Activated T-helper 1 cell treated with anti-CD3 and anti-CD28 coated beads, Interleukin-12 subunit alpha, Interleukin-12 subunit beta, Interleukin-2, Interleukin-4 antibody, amounts not matched to agents 30 ng/mL and 10 ng/mL and 1 ng/mL, durations not matched to agents 14 hours and 24 hours and 36 hours (primary cell): ENCODE measurements at places on chromosomes 16 and 17.

GRCh38 chr16:31537362-31538242 is 9.9 kb downstream of the AHSP start:
- peaks cover 20% of the 10 kb centered on the region for H3K27me3 ChIP-seq
- H3K4me1 ChIP-seq, result no peaks in the 10 kb centered on the region
- no peak for DNase-seq
- no peak overlapping the region for H3K27ac ChIP-seq

- DNase-seq, result no peak
- peaks cover 2% of the 10 kb centered on the region for H3K27me3 ChIP-seq
- no peaks in the 10 kb centered on the region for H3K4me1 ChIP-seq
- no peaks in the 10 kb centered on the region for H3K36me3 ChIP-seq
- no peak overlapping the region for H3K4me3 ChIP-seq
These were observed 247.5 kb downstream of the CDH13 start for GRCh38 chr16:82874271-82874670.

GRCh38 chr16:76906552-76906951 is 284.4 kb upstream of the MON1B start:
- no peaks in the 10 kb centered on the region for H3K4me1 ChIP-seq
- H3K27ac ChIP-seq, result no peak overlapping the region
- DNase-seq, result no peak
- H3K36me3 ChIP-seq, result no peaks in the 10 kb centered on the region
- no peaks in the 10 kb centered on the region for H3K27me3 ChIP-seq
- H3K4me3 ChIP-seq, result no peak overlapping the region

DNA sequence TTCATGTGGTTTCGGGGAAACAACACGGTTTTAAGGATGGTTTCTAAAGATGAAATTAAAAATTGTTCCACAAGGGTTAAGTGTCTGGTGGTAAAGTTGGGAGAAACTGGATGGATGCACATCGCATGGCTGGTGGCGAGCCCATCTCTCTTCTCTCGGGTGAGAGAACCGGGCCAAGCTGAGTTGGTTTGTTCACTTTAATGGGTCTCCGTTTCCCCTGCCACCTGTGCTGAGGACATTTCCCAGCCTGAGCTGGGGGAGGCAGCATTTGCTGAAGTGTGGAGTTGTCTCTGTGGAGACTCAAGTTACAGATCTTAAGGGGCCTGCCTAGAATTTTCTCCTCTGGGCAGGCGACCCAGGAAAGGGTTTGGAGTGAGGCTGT is 7.9 kb downstream of the FUS start:
- peaks cover 90% of the 10 kb centered on the region for H3K36me3 ChIP-seq
- H3K4me1 ChIP-seq, result peaks cover 92% of the 10 kb centered on the region
- H3K27ac ChIP-seq, result no peak overlapping the region
- H3K4me3 ChIP-seq, result no peak overlapping the region
- DNase-seq, result no peak

DNA sequence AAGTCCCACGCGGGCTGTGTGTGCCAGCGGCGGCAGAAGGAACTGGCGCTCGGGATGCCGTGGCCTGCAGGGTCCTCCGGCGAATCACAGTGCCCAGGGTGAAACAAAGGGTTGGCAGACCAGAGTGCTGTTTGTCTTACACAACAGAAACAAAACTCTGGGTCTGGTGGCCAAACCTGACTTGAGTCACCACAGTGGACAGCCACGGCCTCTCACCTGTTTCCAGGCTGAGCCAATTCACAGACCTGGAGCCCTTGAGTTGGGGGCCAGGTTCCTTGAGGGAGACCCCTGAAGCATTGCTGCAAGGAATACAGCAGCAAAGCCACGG is 2.1 kb upstream of the CHMP6 start:
- no peaks in the 10 kb centered on the region for H3K36me3 ChIP-seq
- H3K4me3 ChIP-seq, result peak overlapping the region; percentile 83
- no peak overlapping the region for H3K27ac ChIP-seq

GRCh38 chr16:89911375-89911774 is 7.3 kb upstream of the MC1R start:
- no peak for DNase-seq
- H3K36me3 ChIP-seq, result peaks cover 41% of the 10 kb centered on the region
- H3K4me3 ChIP-seq, result no peak overlapping the region
- no peak overlapping the region for H3K27ac ChIP-seq
- H3K4me1 ChIP-seq, result no peaks in the 10 kb centered on the region
- no peaks in the 10 kb centered on the region for H3K27me3 ChIP-seq

DNA sequence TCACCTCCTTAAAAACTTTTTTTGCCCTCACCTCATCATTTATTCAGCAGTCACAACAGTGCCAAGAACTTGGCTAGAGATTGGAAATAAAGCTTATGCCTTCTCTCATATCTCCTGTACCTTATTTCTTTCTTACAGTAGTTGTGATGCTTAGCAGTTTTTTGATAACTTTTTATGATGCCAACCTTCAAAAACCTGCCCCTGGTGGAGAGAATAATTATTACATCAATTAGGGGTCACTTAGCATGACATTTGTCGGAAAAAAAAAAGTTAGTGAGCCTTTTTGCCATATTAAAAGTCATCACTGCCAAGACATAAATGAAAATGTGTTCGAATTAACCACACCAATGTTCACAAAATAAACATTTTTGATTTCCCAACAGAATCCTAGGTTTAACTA is 296.6 kb downstream of the WWOX start:
- no peaks in the 10 kb centered on the region for H3K4me1 ChIP-seq
- no peak for DNase-seq
- no peak overlapping the region for H3K4me3 ChIP-seq
- no peaks in the 10 kb centered on the region for H3K36me3 ChIP-seq

DNA sequence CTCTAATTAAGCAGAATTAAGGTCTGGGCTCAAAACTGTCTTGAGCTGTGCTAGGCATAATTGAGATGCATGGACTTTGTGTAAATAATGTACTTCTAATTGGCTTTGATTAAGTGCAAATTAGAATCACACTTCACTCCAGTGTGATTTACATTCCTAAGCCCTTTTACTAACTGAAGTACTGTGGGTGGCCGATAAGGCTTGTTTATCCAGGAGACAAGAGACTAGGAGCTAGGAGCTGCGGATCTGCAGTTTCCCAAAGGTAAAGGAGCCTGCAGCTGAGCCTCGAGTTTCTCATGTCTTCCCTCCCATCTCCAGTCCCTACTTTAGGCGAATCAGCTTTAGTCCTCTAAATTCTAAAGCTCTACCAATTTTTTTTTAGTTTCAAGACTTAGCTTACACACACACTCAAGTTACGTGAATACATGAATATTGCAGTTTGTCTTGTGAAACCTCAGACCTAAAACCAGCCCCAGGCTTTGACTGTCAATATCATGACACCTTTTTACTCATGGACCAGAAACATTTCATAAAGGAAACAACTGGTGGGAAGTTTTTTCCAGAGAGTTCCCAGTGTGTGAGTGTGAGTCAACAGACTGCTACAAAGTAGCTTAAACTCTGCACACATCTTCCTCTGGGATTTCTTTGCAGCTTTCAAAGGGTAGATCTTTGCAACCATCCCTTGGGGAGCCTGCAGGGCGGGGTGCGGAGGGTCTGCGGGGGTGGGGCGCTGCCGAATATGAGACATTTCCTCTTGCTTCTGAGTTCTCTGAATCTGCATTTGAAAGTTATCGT is 113.9 kb upstream of the TBX2 start:
- H3K27ac ChIP-seq, result peak overlapping the region; percentile 51
- peaks cover 2% of the 10 kb centered on the region for H3K36me3 ChIP-seq
- H3K4me1 ChIP-seq, result peaks cover 32% of the 10 kb centered on the region
- H3K27me3 ChIP-seq, result no peaks in the 10 kb centered on the region

- no peaks in the 10 kb centered on the region for H3K4me1 ChIP-seq
- no peak overlapping the region for H3K4me3 ChIP-seq
- no peaks in the 10 kb centered on the region for H3K27me3 ChIP-seq
- no peak for DNase-seq
These were observed 5.1 kb upstream of the CPSF4L start for GRCh38 chr17:73266796-73267195.

GRCh38 chr16:10655415-10655977 is 39.2 kb downstream of the TEKT5 start:
- H3K4me1 ChIP-seq, result no peaks in the 10 kb centered on the region
- H3K4me3 ChIP-seq, result no peak overlapping the region
- DNase-seq, result no peak
- H3K27ac ChIP-seq, result no peak overlapping the region
- H3K27me3 ChIP-seq, result no peaks in the 10 kb centered on the region
- no peaks in the 10 kb centered on the region for H3K36me3 ChIP-seq

DNA sequence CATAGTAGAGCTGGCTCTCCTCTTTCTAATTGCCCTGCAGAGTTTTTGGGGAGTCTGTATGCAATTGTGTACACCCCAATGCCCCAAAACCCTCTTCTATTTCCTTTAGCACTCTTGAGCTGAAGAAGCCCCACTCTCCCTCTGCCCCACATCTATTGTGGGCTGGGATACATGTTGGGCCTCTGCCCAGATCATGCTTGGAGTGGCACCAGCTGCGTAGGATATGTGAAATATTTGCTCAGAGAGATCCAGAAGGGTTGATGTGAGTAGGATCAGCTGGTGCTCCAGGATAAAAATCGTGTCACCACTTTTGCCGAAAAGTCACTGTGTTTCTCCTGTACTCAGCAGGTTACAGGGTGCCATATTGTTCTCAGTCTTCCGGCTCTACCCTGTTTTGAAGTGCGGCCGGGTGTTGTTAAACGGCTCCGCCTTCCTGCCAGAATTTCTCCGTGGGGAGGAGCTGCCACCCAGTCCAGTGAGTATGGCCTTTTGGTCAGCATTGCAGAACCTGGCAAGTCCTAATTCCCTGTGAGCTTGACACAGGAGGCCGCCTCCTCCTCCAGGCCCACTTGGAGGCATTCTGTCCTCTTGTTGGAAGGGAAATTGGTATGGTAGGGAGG is 664.5 kb downstream of the WWOX start:
- peaks cover 12% of the 10 kb centered on the region for H3K4me1 ChIP-seq
- no peaks in the 10 kb centered on the region for H3K36me3 ChIP-seq
- DNase-seq, result no peak
- no peak overlapping the region for H3K4me3 ChIP-seq
- no peak overlapping the region for H3K27ac ChIP-seq
- peaks cover 2% of the 10 kb centered on the region for H3K27me3 ChIP-seq

DNA sequence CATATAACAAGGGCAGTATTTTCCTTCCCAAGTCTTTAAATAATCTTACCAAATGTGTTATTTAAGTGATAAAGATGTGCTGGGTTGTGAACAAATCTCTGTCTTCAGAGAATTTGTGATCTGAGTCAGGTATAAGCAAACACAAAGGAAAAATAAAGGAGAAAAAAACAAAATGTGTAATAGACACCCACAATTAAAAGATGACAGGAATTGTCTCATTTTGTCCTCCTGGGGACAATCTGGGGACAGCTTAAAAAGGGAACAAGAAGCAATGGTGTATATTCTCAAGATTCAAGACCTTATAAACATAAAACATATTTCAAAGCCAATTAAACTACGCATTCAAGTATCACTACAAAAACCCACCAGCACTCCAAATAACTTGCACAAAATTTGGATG is 107.2 kb downstream of the TRIM37 start:
- H3K4me3 ChIP-seq, result no peak overlapping the region
- no peak overlapping the region for H3K27ac ChIP-seq
- H3K4me1 ChIP-seq, result peaks cover 16% of the 10 kb centered on the region
- no peak for DNase-seq
- H3K27me3 ChIP-seq, result no peaks in the 10 kb centered on the region

- H3K4me1 ChIP-seq, result peaks cover 67% of the 10 kb centered on the region
- peaks cover 30% of the 10 kb centered on the region for H3K36me3 ChIP-seq
- H3K27ac ChIP-seq, result peak overlapping the region; percentile 55
- no peak for DNase-seq
- no peaks in the 10 kb centered on the region for H3K27me3 ChIP-seq
These were observed 10.0 kb downstream of the FAM117A start for GRCh38 chr17:49753959-49754391.

- no peak overlapping the region for H3K27ac ChIP-seq
- H3K4me1 ChIP-seq, result peaks cover 5% of the 10 kb centered on the region
- no peaks in the 10 kb centered on the region for H3K27me3 ChIP-seq
- H3K36me3 ChIP-seq, result peaks cover 12% of the 10 kb centered on the region
These were observed 946 bp downstream of the STUB1 start for GRCh38 chr16:680967-681745.

GRCh38 chr16:79564671-79565107 is 35.8 kb downstream of the MAF start:
- peaks cover 8% of the 10 kb centered on the region for H3K27me3 ChIP-seq
- H3K4me3 ChIP-seq, result no peak overlapping the region
- H3K4me1 ChIP-seq, result no peaks in the 10 kb centered on the region

DNA sequence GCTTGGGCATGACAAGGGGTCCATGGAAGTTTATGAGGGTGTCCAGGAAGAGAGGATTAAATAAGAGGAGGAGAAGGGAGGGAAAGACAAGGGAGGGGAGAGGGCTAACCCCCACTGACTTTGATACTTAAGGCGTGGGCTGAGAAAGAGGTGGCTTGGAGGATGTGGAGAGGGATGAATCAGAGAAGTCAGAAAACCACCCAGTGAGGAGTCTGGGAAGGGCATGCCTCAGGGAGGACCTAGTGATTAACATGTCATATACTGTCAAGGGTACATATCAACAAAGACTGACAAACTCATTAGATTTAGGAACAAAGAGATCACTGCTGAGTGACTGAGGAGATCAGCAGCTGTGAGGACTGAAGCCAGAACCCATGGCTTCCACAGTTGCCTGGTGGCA is 145.4 kb downstream of the IRX5 start:
- no peak overlapping the region for H3K27ac ChIP-seq
- H3K4me3 ChIP-seq, result no peak overlapping the region
- DNase-seq, result no peak
- H3K36me3 ChIP-seq, result no peaks in the 10 kb centered on the region
- no peaks in the 10 kb centered on the region for H3K4me1 ChIP-seq

DNA sequence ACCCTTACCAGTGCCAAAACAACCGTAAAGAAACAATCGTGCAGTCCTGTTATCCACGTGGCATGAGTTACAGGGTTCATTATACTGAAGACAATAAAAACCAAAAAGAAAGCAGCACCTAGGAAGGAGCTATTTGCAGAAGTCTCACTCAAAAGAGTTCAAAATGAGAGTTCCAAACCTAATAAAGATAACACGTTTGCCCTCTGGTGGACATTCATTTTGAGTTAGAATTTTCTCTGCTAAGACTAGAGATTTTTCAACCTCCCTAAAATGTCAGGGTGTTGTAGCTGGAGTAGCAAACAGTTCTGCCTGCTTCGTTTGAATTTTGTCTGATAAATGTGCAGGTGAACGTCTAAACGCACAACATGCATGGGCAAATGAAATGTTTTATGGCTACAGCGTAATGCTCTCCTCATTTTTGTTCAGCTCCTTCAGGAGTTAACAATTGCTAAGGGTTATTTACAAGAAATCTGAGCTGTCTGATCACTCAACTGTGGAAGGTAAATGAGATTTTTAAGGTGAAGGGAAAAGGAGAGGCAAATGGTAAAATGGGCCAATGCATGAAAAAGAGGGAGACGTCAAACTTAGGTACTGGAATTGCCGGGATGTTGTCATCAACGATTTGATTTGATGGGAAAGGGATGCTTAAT is 1067.9 kb upstream of the EEF2KMT start:
- H3K36me3 ChIP-seq, result no peaks in the 10 kb centered on the region
- H3K4me1 ChIP-seq, result no peaks in the 10 kb centered on the region
- no peak overlapping the region for H3K4me3 ChIP-seq

DNA sequence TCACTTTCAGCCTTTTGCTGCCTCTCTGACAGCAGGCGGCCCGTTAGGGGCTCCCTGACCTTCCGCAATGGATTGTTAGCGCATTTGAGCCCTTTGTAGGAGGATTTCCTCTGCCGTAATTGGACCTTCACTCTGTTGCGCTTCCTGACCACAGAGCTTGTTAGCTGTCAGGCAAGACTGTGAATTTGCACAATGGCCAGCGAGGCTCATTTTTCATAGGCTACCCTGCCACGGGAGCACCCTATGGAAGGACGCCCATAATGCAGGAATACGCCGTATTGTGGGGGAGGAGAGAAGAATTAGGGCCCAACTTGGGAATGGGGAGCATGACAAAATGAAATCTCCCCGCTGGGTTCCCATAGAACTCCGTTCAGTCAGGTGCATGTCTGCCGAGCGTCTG is 205.2 kb upstream of the NLRP1 start:
- H3K27ac ChIP-seq, result no peak overlapping the region
- no peaks in the 10 kb centered on the region for H3K36me3 ChIP-seq
- peaks cover 18% of the 10 kb centered on the region for H3K27me3 ChIP-seq
- H3K4me3 ChIP-seq, result no peak overlapping the region
